Right lobe of liver (tissue), 6 donors: ENCODE measurements at places on chromosomes 4 and X.

DNA sequence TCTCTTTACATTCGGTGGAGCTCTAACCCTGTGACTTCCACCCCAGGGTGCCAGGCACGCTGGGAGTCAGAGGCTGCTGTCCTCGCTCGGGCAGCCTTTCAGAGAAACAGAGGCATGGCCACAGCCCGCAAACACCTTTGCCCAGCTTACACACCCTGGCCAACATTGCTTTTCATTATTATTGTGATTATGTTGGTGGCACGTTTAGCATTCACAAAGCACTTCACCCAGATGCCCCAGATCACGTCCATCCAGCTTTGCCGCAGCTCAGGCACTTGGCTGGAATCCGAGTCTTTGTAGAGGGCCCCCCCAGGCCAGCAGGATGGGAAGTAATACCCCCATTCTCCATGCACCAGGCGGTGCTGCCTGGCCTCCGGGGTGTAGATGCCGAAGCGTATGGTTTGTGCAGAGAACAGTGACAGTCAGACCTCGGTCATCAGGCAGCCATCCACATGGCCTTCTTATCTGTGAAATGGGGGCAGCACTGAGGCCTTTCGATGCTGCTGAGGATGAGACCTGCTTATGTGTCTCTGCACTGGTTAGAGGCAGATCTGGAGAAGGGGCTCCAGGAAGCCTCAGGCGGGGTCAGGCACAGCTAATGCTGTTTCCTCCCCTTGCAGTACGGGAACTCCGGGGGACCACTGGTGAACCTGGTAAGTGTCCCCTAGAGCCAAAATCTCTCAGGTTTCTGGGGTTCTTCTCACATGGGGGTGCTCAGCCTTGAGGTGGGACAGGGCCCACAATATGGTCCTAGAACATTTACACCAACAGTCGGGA, 22.3 kb downstream of the HTRA3 start:
- H3K36me3 ChIP-seq: no peaks in the 10 kb centered on the region
- no peak for DNase-seq
- H3K27me3 ChIP-seq: no peaks in the 10 kb centered on the region
- no peaks in the 10 kb centered on the region for H3K4me1 ChIP-seq
- no peak overlapping the region for H3K4me3 ChIP-seq

- no peaks in the 10 kb centered on the region for H3K27me3 ChIP-seq
- H3K27ac ChIP-seq: no peak overlapping the region
- H3K4me1 ChIP-seq: no peaks in the 10 kb centered on the region
- no peaks in the 10 kb centered on the region for H3K36me3 ChIP-seq
- DNase-seq: no peak
Measured at GRCh38 chr4:144757969-144758368, 112.0 kb downstream of the HHIP start.

GRCh38 chrX:123943074-123943473, 18.4 kb upstream of the STAG2 start:
- DNase-seq: no peak
- H3K27ac ChIP-seq: no peak overlapping the region
- H3K27me3 ChIP-seq: no peaks in the 10 kb centered on the region
- H3K36me3 ChIP-seq: no peaks in the 10 kb centered on the region

DNA sequence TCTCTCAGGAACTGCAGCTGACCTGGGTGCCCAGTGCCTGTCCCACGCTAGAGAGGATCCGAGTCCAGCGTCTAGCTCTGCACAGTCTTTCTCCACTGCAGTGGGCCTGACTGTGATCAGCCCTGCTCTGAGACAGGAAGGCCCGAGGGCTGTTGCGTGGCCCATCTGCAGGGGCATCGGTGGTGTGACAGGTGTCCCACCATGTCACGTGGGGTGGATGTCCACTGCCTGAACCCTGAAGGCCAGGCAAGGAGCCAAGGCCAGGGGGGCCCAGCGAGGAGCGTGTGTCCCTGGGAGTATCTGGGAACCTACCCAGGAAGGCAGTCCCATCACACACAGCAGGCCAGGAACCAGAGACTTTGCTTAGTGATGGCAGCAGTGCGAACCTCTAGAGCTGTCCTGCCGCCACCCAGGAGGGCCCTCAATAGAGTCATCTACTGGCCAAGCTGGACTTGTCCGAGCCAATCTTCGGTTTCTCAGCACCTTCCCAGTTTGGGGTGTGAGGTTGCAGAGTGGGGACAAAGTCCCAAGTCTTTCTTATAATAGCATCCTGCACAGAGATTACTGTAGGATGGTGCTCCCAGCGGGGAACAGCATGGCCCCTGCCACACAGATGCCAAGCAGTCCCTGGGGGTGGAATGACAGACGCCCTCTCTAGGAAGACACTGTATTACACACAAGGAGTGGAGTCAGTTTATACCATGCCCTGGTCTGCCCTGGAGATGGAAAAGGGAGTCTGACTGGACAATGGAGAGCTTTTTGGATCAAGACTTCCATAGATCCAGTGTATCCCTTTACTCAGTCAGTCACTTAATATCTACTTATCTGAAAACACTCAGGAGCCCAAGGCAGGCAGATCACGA, 38.3 kb downstream of the DCTD start:
- no peaks in the 10 kb centered on the region for H3K36me3 ChIP-seq
- H3K4me1 ChIP-seq: no peaks in the 10 kb centered on the region
- no peak for DNase-seq
- no peak overlapping the region for H3K4me3 ChIP-seq
- H3K27me3 ChIP-seq: no peaks in the 10 kb centered on the region

- no peaks in the 10 kb centered on the region for H3K36me3 ChIP-seq
- H3K27ac ChIP-seq: no peak overlapping the region
- DNase-seq: no peak
Measured at GRCh38 chrX:16488959-16489358, 161.0 kb upstream of the S100G start.

DNA sequence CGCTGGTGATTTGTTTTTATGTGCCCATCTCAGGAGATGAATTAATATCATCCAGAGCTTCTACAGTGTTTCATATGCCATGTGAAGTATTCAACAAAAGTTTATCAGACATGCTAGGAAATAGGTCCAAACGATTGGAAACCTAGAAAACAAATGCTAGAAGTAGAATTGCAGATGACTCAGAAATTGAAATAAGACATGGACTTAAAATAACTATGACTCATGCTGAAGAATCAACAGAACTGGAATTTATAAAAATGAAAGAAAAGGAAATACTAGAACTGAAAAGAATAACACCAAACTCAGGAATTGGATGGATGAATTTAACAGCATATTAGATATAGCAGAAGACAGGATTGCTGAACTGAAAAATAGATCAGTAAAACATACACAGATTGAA, 172.7 kb upstream of the GIMD1 start:
- no peak overlapping the region for H3K4me3 ChIP-seq
- no peaks in the 10 kb centered on the region for H3K4me1 ChIP-seq
- no peaks in the 10 kb centered on the region for H3K27me3 ChIP-seq
- no peak overlapping the region for H3K27ac ChIP-seq
- no peaks in the 10 kb centered on the region for H3K36me3 ChIP-seq

- H3K27ac ChIP-seq: no peak overlapping the region
- H3K4me1 ChIP-seq: peaks cover 16% of the 10 kb centered on the region
- no peak overlapping the region for H3K4me3 ChIP-seq
- no peaks in the 10 kb centered on the region for H3K27me3 ChIP-seq
Measured at GRCh38 chr4:25792876-25793275, 69.9 kb downstream of the SEL1L3 start.

GRCh38 chr4:118981171-118981838, 92.7 kb downstream of the SYNPO2 start:
- no peaks in the 10 kb centered on the region for H3K36me3 ChIP-seq
- H3K27ac ChIP-seq: no peak overlapping the region
- no peaks in the 10 kb centered on the region for H3K27me3 ChIP-seq
- DNase-seq: no peak

DNA sequence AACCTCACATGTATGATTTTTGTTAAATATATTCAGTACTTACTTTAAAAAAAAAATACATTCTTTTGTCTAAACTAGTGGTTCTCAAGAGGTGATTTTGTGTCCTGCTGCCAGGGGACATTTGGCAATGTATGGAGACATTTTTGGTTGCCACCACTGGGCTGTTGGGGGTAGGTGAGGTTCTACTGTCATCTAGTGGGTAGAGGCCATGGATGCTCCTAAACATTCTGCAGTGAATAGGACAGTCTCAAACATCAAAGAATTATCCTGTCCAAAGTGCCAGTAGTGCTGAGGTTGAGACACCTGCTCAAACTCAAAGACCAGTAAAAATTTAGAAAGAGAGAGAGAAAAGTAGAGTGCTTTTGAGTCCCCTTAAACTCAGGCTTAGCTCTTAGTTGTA, 32.9 kb upstream of the PGM2 start:
- no peaks in the 10 kb centered on the region for H3K27me3 ChIP-seq
- DNase-seq: no peak
- H3K4me1 ChIP-seq: no peaks in the 10 kb centered on the region
- H3K4me3 ChIP-seq: no peak overlapping the region
- no peak overlapping the region for H3K27ac ChIP-seq

DNA sequence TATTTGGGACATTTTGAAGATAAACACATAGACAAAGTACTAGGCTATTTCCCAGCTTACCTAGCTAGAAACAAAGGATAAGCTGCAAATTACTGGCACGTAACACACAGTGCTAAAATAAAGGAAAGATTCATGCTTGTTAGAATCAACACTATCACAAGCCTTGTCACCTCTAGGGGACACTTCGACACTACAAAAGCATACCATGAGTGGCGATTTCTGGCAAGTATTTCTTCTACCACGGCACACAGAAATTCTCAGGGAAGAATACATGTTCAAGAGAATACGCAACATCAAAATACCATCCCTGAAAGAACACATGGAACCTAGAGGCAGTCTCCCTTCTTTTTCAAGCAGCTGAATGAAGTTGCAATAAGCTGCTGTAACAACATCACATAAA, 5.1 kb downstream of the MECP2 start:
- H3K4me1 ChIP-seq: no peaks in the 10 kb centered on the region
- no peak overlapping the region for H3K4me3 ChIP-seq
- DNase-seq: no peak
- H3K27ac ChIP-seq: no peak overlapping the region

DNA sequence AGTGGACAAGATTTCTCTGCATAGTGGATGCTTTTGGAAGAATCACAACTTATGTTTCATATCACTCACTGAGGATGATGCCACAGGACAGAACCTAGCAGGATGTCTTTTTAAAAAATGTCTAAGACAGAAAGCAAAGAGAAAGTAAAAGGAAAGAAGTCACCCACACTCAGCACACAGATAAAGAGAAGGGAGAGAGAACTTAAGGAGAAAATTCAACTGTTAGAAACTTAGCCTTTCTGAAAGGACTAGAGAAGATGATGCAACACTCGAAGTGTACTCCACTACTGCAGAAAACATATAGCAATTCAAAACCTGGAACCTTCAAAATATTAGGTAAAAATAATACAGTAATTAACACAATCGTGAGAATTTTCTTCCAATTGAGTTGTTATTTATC, 52.8 kb upstream of the STK26 start:
- no peaks in the 10 kb centered on the region for H3K4me1 ChIP-seq
- no peak overlapping the region for H3K4me3 ChIP-seq
- no peaks in the 10 kb centered on the region for H3K36me3 ChIP-seq
- no peak for DNase-seq
- H3K27me3 ChIP-seq: peaks cover 7% of the 10 kb centered on the region

- no peak overlapping the region for H3K27ac ChIP-seq
- H3K27me3 ChIP-seq: no peaks in the 10 kb centered on the region
- H3K4me3 ChIP-seq: no peak overlapping the region
- H3K36me3 ChIP-seq: no peaks in the 10 kb centered on the region
- DNase-seq: no peak
- no peaks in the 10 kb centered on the region for H3K4me1 ChIP-seq
Measured at GRCh38 chr4:60581919-60582536, 618.1 kb upstream of the ADGRL3 start.

DNA sequence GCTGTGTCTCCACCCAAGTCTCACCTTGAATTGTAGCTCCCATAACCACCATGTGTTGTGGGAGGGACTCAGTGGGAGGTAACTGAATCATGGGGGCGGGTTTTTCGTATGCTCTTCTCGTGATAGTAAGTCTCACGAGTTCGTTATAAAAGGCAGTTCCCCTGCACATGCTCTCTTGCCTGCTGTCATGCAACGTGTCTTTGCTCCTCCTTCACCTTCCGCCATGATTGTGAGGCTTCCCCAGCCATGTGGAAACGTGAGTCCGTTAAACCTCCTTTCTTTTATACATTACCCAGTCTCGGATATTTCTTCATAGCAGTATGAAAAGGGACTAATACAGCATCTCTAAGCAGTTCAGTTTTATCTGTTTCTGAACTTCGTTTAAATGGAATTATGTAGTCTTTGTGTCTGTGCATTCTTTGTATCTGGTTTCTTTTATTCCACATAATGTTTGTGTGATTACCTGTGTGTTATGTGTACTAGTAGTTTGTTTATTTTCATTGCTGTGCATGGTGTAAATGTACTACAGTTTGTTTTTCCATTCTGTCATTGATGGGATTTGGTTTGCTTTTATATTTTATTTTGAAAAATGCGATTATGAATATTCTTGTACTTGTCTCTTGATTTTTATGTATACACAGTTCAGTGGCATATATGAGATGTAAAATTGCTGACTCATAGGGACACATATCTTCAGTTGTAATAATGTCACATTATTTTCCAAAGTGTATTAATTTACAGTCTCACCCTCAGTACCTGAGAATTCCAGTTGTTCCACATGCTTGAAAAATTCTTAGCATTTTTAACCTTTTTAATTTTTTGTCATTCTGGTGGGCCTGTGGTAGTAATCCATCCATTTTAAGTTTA, 304.9 kb downstream of the GBA3 start:
- H3K27me3 ChIP-seq: no peaks in the 10 kb centered on the region
- H3K4me3 ChIP-seq: no peak overlapping the region
- no peak for DNase-seq
- H3K27ac ChIP-seq: no peak overlapping the region
- no peaks in the 10 kb centered on the region for H3K4me1 ChIP-seq

DNA sequence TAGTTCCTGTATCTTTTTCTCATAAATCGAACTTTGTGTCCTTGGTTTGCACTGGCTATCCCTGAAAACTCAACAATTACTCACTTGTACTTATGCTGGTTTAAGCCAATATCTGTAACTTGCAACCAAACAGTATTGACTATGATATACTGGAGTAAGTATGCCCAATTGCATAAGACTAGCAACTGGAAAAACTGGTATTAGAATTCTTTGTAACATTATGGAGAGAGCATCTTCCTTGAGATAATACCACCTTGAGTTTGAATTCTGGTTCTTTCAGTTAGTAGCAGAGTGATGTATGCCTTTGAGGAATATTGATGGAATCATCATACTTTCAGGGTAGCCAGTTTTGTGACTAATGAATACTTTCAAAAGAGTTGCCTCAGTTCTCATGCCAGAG, 28.1 kb downstream of the BMP3 start:
- H3K36me3 ChIP-seq: no peaks in the 10 kb centered on the region
- H3K4me1 ChIP-seq: no peaks in the 10 kb centered on the region
- no peak for DNase-seq
- no peaks in the 10 kb centered on the region for H3K27me3 ChIP-seq
- no peak overlapping the region for H3K27ac ChIP-seq

DNA sequence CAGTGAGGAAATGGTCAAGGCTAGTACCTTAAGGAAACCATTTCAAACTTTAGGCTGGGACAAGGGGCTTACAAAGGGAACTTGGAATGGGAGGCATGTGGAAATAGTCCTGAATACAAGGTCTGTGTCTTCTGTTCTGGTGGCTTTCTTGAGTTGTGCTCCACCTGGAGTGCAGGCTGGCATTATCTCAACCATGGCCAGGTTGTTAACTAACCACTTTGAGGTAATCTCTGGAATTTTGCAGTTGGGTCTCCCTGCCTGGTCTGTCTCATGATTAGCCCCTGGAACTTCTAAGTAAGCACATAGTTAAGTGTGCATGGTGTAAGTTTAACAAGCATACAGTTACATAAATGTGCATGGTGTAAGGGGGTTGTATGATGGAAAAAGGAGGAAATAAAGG, 77.5 kb downstream of the PCDH18 start:
- no peak overlapping the region for H3K27ac ChIP-seq
- H3K4me3 ChIP-seq: no peak overlapping the region
- H3K4me1 ChIP-seq: no peaks in the 10 kb centered on the region
- DNase-seq: no peak
